Right cardiac atrium (tissue), 5 donors: ENCODE measurements at places on chromosomes 4 and X.

GRCh38 chr4:2415881-2416563 lies 2.4 kb downstream of the ZFYVE28 start:
- no peak for DNase-seq

DNA sequence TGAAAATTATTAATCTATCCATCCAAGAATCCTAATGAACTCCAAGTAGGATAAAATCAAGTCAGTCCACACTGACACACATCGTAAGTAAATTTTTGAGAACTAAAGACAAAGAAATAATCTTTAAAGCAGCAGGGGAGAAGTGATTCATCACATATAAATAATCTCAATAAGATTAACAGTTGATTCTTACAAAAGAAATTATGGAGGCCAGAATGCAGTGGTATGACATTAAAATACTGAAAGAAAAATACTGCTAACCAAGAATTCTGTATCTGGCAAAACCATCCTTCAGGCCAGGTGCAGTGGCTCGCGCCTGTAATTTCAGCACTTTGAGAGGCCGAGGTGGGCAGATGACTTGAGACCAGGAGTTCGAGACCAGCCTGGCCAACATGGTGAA lies 96.1 kb upstream of the SH3RF1 start:
- DNase-seq = no peak

DNA sequence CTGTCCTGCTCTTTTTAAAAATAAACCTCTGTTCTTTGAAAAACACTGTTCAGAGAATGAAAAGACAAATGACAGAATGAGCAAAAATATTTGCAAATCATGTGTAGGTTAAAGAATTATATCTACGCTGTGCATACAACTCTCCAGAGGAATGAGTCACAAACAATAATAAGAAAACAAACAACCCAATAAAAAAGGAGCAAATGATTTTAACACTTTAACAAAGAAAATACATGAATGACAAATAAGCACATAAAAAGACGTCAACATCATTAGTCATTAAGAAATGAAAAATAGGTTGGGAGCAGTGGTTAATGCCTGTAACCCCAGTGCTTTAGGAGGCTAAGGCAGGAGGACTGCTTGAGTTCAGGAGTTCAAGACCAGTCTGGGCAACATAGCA lies 21.1 kb upstream of the LRCH2 start:
- DNase-seq = no peak

DNA sequence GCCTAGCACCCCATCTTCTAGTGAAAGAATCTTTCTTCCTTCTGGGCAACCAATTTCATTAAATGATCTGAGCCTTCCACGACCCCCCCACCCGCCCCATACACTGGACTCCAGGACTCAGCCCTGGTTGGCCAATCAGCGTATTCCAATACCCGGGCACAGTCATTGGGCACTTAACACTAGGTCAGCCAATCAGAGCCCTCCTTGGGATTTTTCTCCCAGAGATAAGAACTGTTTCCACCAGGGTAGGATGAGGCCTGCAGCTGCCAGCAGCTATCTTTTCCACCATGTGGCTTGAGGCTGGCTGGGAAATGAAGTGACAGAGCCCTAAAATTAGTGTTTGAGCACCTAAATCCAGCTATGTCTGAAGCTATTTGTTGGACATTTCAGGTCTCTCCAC lies 418.8 kb downstream of the BCOR start:
- DNase-seq = no peak

GRCh38 chrX:50716706-50717105 lies 97.3 kb downstream of the SHROOM4 start:
- no peak for DNase-seq

DNA sequence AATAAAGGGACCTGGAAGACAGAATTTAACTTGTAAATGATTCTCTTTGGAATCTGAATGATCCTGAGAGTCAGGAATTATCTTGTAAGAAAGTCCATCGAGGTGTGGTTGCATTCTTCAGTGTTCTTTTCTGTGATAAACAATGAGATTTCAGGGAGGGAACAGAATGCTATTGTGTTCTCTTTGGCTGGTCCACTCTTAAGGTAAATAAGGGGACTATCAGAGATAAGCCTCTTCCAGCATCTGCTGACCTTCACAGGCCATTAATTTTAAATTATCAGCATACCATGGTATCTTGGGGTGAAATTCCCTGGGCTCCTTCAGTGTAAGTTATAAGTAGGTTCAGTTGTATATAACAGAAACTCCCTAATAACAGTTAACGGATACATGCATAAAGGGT lies 107.1 kb upstream of the ARHGAP24 start:
- no peak for DNase-seq

DNA sequence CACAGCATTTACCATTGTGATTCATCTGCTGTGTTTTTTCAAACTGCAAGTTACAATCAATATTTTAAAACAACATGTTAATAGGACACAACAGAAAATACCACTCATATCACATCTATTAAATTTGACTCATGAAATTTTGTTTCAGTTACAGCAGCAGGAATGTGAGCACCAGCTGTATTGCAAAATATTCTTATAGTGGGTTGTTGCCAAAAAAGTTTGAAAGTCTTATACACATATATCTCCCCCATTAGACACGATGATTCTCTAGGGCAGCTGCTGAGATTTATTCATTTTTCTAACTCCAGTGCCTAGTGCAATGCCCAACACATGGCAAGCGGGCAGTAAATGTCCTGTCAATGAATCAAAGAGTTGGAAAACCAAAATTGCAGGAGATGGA lies 26.6 kb upstream of the NKX3-2 start:
- no peak for DNase-seq
